ENCODE measurements at places on chromosomes 2 and 18. TPM values are rescaled to one million over a fixed set of nuclear protein-coding genes. Genes with fewer than 3 reads are reported as not detected.

CHRND gene
- not detected for total RNA-seq

IRS1 gene
- total RNA-seq = 3.3 TPM

DOCK10 gene
- 196 TPM for total RNA-seq

TNFRSF11A gene
- 9.3 TPM for total RNA-seq

KLHL14 gene
- total RNA-seq = not detected

C1GALT1C1L gene
- not detected for total RNA-seq

NFU1 gene
- total RNA-seq = 30.0 TPM

SETBP1 gene
- total RNA-seq = 6.6 TPM

UCN gene
- 1.5 TPM for total RNA-seq

C2orf76 gene
- total RNA-seq = 8.9 TPM

RAD51AP2 gene
- total RNA-seq = not detected

CRYGB gene
- not detected for total RNA-seq

EN1 gene
- total RNA-seq = not detected

CTNNA2 gene
- not detected for total RNA-seq

IAH1 gene
- 53.7 TPM for total RNA-seq

UGT1A4 gene
- not detected for total RNA-seq

CKAP2L gene
- total RNA-seq = 38.4 TPM

LYPD6 gene
- not detected for total RNA-seq

HOXD4 gene
- total RNA-seq = not detected

Measured in activated CD4-positive, alpha-beta T cell treated with anti-CD3 and anti-CD28 coated beads for 36 hours (primary cell).